ENCODE measurements at places on chromosomes 5 and 9. TPM values are rescaled to one million over a fixed set of nuclear protein-coding genes. Genes with fewer than 3 reads are reported as not detected.

The FBLL1 gene
- total RNA-seq: 0.09 TPM

The SOHLH1 gene
- total RNA-seq: 0.12 TPM

The LCN10 gene
- not detected for total RNA-seq

The BSPRY gene
- total RNA-seq: 0.06 TPM

The NFIB gene
- 6.8 TPM for total RNA-seq

All from A549 treated with Hydrocortisone at 1 μM for 4 hours (cell line).